Fibroblast of skin of left quadriceps (primary cell): ENCODE measurements at places on chromosomes 5 and 9.

GRCh38 chr5:157689942-157690689 lies 18.8 kb downstream of the C5orf52 start:
- no peak for DNase-seq

DNA sequence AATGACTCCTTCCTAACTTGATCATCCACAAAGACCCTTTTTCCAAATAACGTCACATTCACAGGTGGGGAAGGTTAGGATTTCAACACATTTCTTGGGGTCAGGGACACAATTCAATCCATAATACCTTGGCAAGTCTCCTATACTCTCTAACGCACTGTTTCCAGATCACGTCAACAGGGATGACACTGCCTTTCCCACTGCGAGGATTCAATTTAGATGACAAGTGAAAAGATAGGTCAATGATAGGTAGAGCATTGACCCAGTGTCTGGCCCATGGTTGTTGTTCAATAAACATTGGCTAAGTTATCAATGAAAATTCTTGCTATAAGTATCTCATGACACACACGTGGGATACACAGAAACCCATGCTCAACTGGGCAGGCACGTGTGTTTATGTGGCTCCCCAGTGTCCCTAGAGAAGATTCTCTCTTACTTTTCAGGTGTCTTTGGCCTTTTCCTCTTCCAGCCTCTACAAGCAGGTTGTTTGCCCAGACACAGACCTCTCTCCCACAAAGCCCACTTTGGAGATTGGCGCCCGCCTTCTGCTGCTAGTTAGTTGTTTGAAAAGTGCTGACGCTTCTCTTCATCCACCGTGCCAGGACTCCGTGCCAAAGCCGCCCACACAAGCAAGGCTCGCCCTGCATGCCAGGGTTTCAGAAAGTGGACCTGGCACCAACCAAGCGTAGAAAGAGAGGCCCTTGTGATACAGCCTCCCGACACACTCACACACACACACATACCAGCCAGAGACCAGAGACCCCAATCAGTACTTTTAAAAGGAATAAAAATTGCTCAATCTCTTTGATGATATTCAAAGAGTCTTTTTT lies 594.5 kb downstream of the BNC2 start:
- no peak for DNase-seq

DNA sequence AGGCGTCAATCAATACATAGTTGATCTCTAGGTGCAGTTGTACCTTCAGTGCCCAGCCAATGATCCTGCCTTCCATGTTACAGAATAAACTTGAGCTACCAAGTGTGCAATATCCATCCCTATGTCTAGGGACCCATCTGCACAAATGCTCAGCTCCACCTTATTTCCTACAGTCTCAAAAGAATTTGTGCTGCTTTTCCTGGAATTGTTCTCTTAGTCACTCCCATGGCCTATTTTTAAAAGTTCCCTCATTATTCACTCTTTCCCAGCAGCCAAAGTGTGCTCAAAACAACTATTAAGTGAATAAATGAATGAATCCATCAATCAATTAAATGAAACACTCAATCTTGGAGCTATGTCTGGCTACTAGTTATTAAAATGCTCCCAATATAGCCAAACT lies 14.7 kb downstream of the LIX1 start:
- DNase-seq, result no peak

- no peak for DNase-seq
These were observed 83.4 kb downstream of the CYLC2 start for GRCh38 chr9:103078581-103078980.

GRCh38 chr5:9339206-9339818 lies 206.6 kb downstream of the SEMA5A start:
- DNase-seq, result no peak

DNA sequence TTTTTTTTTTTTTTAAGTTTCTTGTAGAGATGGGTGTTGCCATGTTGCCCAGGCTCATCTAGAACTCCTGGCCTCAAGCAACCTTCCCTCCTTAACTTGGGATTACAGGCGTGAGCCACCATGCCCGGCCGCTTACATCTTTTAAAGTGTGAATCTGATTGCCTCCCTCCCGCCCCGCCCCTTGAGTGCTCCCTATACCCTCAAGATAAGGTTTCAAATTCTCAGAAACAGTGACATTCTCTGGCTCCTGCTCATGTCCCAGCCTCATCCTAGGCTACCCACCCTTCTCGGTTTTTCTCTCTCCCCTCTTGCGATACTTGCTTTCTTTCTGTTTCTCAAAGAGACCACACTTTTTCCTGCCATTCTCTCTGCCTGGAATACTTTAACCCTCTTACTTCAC lies 12.4 kb downstream of the MORN5 start:
- DNase-seq, result no peak

GRCh38 chr5:35089334-35090314 lies 41.9 kb upstream of the AGXT2 start:
- peak; percentile 52 for DNase-seq

DNA sequence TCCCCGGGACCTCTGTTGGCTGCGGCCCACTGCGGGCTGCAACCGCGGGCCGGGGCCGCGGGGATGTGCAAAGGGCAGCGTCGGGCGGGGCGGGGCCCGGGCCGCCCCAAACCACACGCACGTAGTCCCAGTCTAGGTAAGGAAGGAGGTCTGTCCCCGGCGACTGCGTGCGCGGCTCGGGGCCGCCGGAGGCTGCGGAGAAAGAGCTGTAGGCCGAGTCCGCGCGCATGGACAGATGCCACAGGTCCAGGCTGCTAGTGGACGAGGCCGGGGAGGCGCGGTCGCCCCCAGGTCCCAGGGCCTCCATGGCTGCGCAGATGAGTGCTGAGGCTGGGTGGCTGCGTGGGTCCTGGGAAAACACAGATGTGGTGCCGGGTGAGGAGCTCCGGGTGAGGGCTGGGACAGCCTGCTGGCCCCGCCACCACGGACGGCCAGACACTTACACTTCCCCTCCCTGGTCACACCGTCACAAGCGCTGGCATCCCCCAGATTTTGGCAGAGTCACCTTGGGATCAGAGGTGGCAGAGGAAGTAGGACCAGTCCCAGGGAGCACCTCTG lies 4.5 kb downstream of the SHROOM1 start:
- DNase-seq, result no peak

- DNase-seq, result no peak
These were observed 576 bp downstream of the MAP1B start for GRCh38 chr5:72107901-72108201.

- DNase-seq, result no peak
These were observed 38.1 kb upstream of the HNRNPA0 start for GRCh38 chr5:137792303-137792702.

DNA sequence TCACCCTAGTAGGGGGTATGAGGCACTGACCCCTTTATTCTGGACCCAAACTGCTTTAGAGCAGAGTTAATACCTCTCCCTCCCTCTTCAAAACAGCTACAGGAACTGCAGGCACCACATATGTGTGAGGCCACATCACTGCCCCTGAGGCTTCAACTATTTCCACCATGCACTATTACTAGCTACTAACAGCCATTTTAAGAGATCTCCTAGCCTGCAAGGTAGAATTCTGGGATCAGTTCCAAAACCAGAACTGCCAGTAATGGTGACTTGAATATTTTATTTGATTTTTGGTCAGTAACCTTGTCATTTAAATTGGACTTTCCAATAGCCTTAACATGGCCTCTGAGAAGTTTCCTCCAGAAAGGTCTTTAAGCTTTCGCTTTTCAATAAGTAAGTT lies 55.3 kb upstream of the FSD1L start:
- no peak for DNase-seq

GRCh38 chr5:1431021-1431811 lies 14.0 kb downstream of the SLC6A3 start:
- DNase-seq, result no peak

GRCh38 chr5:170466988-170467707 lies 36.7 kb upstream of the KCNIP1 start:
- DNase-seq, result peak; percentile 62

DNA sequence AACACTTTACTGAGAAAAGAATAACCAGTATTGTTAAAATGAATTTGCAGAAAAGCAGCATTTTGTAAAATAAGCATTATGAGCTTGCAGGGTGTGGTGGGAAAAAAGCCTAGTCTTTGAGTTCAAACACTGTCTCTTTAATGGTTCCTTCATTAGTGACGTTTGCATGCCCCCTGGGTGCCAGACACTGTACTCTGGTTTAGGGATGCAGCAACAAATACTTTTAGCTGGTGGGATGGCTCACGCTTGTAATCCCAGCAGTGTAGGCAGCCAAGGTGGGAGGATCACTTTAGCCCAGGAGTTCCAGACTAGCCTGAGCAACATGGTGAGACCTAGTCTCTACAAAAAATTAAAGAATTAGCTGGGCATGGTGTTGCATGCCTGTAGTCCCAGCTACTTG lies 62.3 kb downstream of the MAST4 start:
- no peak for DNase-seq

DNA sequence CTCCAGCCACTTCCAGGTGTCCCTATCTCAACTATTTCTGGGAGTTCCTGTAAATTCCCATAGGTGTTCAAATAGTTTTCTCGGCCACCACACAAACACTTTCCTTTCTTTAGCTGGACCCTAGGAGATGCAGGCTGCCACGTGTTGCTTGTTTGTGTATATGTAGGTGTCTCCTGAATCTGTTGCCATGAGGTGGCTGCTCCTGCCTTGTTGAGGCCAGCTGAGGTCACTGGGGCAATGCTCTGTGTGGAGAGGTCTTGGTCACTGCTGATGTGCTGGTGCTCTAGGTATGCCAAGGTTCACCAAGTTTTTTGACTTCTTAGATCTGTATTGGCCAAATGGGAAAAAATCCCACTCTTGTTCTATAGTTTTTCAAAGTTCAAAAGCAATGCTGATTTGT lies 132.5 kb upstream of the CHD1 start:
- DNase-seq, result no peak

DNA sequence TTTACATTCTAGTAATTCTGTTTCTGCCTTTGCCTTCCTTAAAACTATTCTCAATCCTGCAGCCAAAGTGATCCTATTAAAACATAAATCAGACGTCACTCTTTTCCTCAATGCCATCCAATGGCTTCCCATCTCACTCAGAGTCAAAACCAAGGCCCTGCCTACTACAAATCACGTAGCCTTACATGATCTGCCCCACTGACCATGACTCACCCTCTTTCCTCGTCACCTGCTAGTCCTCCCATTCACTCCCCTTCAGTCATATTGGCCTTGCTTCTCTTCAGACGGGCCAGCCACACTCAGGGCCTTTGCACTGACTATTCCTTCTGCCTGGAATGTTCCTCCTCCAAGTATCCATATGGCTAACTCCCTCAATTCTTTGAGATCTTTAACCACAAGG lies 39.0 kb upstream of the DMXL1 start:
- DNase-seq, result no peak

DNA sequence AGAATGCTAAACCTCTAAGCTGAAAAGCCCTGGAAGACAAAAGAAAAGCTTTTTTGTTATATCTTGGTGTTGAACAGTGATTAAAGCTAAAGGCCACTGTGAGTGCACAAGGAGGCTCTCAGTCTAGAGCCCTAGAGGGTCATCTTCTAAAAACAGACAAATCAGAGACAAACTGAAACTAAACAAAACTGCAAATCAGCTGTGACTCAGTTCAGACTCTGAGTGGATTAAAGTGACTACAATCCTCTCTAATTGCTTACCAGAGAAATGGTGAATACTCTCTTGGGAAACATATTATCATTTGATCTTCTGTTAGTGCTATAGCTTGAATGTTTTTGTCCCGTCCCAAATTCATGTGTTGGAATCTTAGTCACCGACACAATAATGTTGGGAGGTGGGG lies 491.9 kb downstream of the CDH18 start:
- no peak for DNase-seq

- DNase-seq, result peak; percentile 86
These were observed 185.8 kb downstream of the CDK5RAP2 start for GRCh38 chr9:120394058-120394669.

DNA sequence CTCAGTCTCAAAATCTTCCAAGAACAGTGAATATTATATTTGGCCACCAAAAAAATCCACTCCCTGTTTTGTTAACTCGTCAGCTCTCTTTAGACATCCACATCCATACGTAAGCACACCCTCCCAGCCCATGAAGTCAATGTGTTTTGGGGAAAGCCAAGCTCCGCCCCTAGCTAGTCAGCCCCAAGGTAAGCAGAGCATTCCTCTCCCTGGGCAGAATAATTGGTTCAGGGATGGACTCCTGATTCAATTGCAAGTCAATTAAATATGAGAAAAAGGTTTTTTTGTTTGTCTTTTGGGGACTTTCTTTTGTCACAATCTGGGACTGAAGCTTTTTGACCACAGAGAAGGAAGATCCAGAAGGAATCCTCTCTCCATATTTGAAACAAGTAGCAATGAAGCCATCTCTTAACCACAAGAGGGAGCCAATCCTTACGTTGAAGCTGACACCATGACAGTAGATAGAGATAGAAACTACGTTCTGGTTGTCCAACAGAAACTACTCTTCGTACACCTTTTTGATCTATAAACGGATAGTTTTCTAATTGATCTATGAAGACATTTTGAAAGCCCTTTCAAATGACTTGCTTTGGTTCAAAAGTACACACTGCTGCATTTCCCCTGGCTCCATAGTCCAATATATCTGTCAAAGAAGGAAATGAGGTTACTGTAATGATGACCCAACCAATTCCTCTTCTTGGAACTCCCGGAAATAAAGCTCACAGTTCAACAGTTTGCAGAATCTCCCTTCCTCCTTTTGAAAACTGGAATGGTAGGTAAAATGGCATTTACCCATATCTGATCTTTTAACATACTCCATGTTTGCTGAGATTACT lies 166.4 kb downstream of the TLE1 start:
- DNase-seq, result peak; percentile 25

DNA sequence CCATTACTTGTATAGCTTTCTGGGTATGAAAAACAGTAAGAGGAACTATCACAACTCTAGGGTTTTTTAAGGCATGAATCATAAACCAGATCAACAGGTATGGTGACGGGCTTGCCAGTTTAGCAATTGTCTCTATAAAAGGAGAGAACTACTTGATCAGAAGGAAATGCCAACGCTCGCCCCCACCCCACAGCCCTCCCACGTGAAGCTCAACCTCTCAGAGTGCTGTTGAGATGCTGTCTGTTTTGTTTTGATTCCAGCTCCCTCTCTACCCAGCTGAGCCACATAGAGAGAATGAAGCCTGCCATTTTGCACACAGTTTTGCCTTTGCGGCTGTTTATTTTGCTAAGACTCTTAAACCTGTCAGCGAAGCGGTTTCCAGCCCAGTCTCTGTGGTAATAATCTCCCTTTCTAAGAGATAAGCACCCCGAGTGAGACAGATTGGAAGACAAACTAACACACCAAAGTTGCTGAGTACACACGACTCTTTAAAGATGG lies 257.9 kb upstream of the ANKRD55 start:
- no peak for DNase-seq

DNA sequence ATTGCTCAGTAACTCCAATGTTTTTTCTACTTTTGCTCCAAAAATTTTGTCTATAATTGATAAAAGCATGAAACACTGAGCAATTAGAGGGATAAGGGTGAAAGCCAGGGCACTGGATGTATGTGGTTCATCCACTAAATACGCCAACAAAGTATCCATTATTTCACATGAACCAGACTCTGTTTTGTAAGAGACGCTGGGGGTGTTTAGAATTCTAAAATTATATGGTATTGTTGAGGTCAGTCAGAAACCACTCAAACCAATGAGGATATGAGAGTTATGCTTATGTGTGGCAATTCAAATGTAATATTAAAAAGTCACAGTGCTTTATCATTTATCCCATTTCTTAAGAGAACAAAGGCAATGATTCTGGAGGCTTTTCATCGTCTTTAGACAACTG lies 220.2 kb downstream of the EFNA5 start:
- no peak for DNase-seq

- DNase-seq, result no peak
These were observed 214.1 kb upstream of the MEF2C start for GRCh38 chr5:89097103-89097502.
